Pancreas (tissue), 10 donors: ENCODE measurements at places on chromosomes 3 and 15.
A peak's percentile ranks its signal among the peaks of the same experiment; 100 is the strongest.

DNA sequence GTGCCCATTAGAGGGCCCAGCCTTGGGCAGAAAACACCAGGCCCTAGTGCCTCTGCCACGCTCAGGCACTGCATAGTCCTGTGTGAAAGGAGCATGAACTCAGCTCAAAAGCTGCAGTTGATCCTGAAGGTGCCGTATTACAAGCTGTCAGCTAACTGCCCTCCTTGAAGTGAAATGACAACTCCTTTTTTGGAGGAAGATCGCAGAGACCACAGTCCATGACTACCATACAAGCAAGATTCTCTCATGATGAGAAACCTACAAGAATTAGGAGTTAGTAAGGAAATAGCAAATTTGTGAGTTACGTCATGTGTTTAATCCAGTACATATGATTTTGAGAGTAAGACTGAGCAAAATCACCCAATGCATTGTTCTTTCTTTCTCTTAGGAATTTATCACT, 513.9 kb upstream of the NR2F2 start:
- no peaks in the 10 kb centered on the region for H3K36me3 ChIP-seq
- DNase-seq, result no peak
- H3K4me1 ChIP-seq, result no peaks in the 10 kb centered on the region
- H3K27ac ChIP-seq, result no peak overlapping the region
- no peak overlapping the region for H3K4me3 ChIP-seq

- no peak overlapping the region for H3K27ac ChIP-seq
- no peak overlapping the region for H3K4me3 ChIP-seq
- DNase-seq, result no peak
- peaks cover 14% of the 10 kb centered on the region for H3K4me1 ChIP-seq
These were observed 42.0 kb downstream of the RASA2 start for GRCh38 chr3:141528800-141529199.

- no peaks in the 10 kb centered on the region for H3K27me3 ChIP-seq
- DNase-seq, result no peak
These were observed 54.7 kb upstream of the TRAK1 start for GRCh38 chr3:42036483-42036823.

GRCh38 chr15:68877626-68878025, 52.7 kb upstream of the SPESP1 start:
- no peaks in the 10 kb centered on the region for H3K4me1 ChIP-seq
- no peak overlapping the region for H3K4me3 ChIP-seq
- DNase-seq, result no peak
- no peaks in the 10 kb centered on the region for H3K36me3 ChIP-seq
- no peaks in the 10 kb centered on the region for H3K27me3 ChIP-seq

DNA sequence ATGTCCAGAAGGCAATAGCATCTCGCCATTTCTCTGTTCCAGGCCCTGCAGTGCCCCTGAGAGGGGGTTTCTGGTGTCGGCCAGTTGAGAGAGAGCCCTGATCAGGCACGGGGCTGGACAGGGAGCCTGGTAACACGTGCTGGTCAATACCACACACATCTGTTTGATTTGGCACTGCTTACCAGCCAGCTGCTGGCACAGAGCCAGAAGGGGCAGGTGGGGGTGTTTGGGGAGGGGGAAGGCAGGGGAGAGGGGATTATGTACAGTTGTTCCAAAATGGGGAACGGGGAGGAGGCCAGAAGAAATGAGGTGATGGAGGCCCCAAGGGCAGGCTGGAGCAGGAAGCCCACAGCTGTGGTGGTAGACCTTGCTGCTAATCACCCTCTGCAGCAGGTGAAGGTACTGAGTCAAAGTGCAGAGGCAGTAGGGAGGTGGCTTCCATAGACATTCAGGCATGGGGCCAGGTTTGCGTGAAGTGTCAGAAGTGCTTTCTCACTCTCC, 153.5 kb upstream of the LPP start:
- H3K4me1 ChIP-seq, result peaks cover 28% of the 10 kb centered on the region
- no peaks in the 10 kb centered on the region for H3K36me3 ChIP-seq
- DNase-seq, result peak; percentile 71
- no peak overlapping the region for H3K27ac ChIP-seq
- no peak overlapping the region for H3K4me3 ChIP-seq

DNA sequence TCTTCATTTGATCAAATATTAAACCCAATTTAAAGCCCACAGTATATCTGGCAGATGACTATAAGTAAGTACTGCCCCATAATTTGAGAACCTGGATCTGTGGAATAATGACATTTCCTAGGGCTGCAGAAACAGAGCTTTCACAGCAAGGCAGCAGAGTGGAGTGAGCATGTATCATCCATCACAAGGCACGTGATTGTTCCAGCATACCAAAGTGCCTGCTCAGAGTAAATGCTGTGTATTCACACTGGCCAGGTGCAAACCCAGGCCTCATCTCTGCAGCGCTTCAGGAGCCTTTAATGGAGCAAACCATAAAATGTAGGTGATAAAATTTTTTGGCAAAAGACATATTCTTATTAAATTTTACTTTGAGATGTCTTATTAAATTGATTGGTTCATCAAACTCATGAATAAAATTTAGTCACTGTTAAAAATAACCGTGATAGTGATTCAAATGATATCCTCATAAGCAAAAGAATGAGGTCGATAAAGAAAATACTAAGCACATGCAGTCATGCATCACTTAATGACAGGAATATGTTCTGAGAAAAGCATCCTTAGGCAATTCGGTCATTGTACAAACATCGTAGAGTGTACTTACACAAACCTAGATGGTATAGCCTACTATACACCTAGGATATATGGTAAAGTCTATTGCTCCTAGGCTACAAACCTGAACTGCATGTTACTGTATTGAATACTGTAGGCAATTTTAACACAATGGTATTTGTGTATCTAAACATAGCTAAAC, 99.3 kb upstream of the SLC24A5 start:
- no peaks in the 10 kb centered on the region for H3K36me3 ChIP-seq
- H3K27me3 ChIP-seq, result no peaks in the 10 kb centered on the region
- no peak overlapping the region for H3K4me3 ChIP-seq
- H3K4me1 ChIP-seq, result no peaks in the 10 kb centered on the region
- no peak for DNase-seq
- H3K27ac ChIP-seq, result no peak overlapping the region
